ENCODE measurements at places on chromosomes 1 and 21.
A peak's percentile ranks its signal among the peaks of the same experiment; 100 is the strongest.

GRCh38 chr1:186511761-186512637 lies 51.1 kb upstream of the PDC start:
- DNase-seq, result no peak

- DNase-seq, result peak; percentile 96
Observed at GRCh38 chr1:21783679-21784603, 992 bp upstream of the USP48 start.

DNA sequence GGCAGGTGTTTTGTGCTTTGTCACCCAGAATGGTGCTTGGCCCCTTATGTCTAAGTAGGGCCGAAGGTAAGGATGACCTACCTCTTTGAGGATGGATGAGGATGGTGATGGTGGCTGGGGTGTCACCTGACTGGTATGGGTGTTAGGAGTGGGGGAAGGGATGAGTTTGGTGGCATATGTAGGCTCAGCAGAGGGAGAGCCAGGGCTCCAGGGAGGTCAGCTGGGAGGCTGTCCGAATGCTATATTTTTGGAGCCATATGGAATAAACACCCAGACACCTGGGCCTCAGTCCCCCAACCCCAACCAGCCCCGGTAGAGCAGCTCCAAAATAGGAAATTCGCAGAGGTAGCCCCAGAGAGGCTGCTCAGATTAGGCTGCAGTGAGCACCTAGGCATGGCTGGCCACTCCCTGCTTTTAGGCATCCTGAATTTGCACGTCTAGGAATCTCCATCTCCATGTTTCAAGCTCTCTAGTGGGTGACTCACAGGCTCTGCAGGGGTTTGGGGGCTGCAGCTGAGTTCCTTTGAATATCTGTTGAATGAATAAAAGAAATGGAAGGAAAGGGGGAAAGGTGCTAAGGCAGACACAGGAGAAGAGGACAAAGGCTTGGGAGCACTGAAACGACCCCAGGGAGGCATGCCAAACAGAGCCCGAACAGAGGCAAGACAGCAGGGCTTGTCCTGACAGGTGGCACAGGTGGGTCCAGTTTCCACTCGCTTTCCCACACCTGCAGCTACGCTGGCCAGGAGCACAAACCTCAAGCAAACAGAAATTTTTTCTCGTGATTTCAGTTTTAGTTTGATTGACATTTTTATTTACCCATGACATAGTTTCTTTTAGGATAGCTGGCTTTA lies 135.3 kb upstream of the EDN2 start:
- DNase-seq, result no peak

DNA sequence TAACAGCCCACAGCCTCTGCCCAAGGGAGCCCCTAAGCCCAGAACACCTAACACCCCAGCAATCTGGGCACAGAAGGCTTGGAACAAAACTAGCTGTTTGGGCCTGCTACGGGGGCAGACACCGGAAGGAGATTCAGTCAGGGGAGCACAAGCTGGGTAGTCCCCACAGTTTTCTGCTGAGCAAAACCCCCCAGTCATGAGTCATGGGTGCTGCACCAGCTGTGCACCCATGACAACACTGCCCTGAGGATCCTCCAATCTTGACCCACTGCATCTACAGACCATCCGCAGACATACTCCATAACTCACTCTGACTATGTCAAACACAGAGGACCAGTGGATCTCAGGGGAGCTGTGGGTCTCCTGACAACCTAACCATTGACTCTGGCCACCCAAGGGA lies 105.1 kb downstream of the LRIG2 start:
- DNase-seq, result no peak

DNA sequence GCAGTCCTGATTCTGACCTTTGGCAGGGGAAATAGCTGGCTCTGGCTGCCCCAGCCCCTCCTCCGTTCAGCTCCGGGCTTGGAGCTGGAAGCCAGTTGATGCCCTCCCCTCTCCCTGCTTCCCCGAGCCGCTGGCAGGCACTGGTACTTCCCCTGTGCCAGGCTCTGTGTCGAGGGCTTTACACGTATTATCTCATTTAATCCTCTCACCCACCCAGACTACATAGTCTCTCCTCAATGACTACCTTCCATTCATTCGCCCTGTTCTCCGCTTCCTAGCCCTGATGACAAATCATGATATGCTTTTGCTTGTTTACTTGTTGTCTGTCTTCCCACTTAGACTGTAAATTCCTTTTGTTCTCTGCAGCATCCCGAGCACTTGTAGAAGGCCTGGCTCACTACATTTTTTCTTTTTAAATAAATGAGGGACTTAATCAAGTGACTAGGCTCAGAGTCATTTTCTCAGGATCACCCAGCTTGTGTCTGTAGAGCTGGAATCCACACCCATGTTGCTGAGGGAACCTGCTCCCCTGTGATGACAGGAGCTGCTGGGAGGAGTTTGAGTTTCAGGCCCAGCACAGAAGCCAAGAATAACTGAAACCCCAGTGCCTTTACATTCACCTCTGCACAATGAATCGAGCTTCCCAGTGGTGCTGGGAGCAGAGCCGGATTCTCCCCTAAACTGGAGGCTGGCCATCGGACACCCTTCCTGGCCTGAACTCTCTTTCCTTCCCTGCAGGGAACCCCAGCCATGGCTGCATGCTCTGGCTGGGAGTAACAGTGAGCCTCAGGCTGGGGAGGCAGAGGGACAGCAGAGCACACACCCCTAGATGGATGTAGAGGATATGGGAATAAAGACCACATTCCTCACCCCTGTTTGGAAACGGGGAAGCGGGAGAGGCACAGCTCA lies 58.3 kb downstream of the UBIAD1 start:
- DNase-seq, result no peak

DNA sequence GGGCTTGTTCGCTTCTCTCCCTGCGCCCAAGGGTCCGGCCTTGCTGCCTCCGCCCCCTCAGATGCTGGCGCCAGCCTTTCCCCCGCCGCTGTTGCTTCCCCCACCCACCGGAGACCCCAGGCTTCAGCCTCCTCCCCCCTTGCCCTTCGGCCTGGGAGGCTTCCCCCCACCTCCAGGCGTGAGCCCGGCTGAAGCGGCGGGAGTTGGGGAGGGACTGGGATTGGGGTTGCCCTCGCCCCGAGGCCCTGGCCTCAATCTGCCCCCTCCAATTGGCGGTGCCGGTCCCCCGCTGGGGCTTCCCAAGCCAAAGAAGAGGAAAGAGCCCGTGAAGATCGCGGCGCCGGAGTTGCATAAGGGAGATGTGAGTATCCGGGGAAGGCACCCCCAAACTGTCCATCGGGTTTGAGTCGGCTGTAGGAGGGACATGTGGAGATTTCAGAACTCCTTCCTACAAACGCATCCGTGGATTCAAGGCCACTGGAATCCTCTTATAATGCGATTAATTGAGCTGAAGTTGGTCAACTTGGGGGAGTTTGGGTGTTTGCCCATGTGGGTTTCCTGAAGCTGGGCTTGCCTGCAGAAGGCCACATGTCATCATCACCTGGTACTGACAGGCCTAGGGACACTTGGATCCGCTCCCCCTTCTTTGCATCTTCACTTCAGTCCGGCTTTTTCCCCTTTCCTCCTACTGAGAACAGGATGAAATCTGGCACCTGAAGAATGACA lies 707 bp downstream of the PRCC start:
- no peak for DNase-seq

GRCh38 chr1:17315542-17316130 lies 7.6 kb downstream of the PADI4 start:
- no peak for DNase-seq

GRCh38 chr1:161139766-161140165 lies 7.3 kb upstream of the DEDD start:
- DNase-seq, result no peak

- DNase-seq, result no peak
Observed at GRCh38 chr1:45493116-45493697, 2.2 kb upstream of the TESK2 start.

- no peak for DNase-seq
Observed at GRCh38 chr1:101451888-101452287, 215.1 kb downstream of the S1PR1 start.

GRCh38 chr1:36560177-36560576 lies 77.5 kb upstream of the CSF3R start:
- DNase-seq, result no peak

DNA sequence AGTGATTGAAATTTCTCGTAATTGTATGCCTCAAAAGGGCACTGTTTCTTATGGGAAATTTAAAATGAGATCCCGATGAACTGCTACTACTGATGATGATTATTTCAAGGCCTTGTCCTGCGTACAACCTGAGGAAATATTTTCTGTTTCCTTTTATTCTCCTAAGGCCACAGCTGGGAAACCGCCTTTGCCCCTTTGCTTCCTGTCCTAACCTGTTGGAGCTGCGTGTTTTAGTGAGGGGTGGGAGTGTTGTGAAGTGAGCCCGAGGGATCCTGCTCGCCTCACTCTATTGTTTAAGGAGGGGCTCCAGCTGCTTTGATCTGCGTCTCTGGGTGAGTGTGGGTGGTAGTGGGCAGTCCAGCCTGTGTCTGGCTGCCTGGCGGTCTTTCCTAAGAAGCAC lies 14.4 kb downstream of the LAMC2 start:
- DNase-seq, result no peak

- DNase-seq, result no peak
Observed at GRCh38 chr1:24275510-24275909, 43.6 kb upstream of the GRHL3 start.

- DNase-seq, result no peak
Observed at GRCh38 chr1:162901243-162901642, 40.3 kb upstream of the CCDC190 start.

GRCh38 chr1:99766378-99766800 lies at the start of gene FRRS1:
Gene FRRS1, minus strand, starts transcription at chr1:99766635. Its CDS starts 17,867 bp downstream, at chr1:99748768.
- DNase-seq, result peak; percentile 69

DNA sequence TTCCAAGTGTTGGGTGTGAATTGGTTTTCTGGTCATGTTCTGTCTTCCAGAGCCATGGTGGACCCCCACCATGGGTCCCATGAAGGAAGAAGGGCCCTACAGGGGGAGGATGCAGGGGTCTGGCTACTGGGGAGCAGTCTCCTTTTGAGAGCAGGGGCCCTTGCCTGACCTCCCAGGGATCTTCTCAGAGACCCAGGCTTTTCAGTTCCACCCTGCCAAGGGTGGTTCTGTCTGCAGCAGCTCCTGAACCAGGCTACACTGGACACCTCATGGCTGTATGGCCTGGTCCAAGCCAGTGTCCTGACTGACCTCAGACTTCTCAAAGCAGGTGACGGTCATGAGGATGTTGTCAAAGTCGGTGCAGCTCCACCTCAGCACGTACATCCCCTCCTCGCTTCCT lies 109.0 kb downstream of the JAK1 start:
- DNase-seq, result no peak

DNA sequence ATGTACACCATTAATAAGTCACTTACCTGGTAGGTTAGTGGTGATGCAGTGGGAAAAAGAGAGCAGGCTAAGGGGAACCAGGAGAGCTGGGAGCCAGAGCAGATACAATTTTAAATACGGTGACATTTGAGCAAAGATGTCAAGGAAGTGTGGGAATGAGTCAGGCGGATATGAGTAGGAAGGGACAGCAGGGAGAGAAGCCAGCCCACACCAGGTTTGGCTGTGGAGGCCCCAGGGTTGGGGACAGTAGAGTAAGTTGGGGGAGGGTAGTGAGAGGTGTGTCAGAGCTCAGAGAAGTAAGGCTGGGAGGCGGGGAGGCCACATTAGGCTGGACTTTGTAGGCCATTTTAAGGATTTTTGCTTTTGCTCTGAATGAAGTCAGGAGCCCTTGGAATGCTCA lies 482.0 kb downstream of the DISC1 start:
- peak; percentile 43 for DNase-seq

DNA sequence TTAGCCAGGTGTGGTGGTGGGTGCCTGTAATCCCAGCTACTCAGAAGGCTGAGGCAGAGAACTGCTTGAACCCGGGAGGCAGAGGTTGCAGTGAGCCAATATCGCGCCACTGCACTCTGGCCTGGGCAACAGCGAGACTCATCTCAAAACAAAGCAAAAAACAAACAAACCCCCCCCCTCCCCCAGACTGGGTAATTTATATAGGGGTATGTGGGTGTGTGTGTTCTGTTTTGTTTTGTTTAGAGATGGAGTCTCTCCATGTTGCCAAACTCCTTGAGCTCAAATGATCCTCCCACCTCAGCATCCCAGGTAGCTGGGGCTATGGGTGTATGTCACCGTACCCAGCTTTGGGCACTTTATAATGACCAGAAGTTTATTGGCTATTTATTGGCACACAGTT lies 73.6 kb downstream of the SLC27A3 start:
- no peak for DNase-seq

DNA sequence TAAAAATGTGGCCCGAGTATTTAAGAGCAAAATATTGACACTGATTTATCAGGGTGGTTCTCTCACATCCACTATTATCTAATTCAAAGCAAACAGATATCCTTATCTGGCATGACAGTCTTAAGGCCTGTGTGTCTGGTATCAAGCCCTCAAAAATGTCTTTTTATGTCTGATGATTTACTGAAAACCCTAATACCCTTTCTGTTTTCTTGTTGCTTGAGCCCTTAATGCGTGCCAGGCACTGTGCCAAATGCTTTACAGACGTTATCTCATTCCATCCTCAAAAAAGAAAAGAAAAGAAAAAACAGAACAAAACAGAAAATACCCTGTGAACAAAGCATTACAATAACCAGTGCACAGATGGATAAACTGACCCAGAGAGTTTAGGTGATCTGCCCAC lies 5.7 kb downstream of the DUSP23 start:
- no peak for DNase-seq

DNA sequence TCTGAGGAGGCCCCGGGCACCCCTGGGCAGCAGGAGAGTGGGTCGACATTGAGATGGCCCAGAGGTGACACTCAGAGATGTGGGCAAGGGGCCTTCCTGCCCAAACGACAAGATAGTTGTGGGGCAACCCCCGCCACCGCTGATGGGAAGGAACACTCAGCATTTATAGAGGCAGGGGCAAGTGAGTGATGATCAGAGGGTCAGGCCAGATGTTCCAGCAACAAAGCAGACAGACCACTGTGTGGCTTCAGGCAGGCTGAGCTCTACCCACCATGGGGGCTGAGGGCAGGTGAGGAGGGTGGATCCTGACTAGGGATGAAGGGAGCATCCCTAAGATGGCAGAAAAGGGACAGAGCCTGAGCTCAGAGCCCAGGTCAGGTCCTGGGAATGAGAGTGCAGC lies 362.7 kb downstream of the PTPRU start:
- DNase-seq, result no peak

DNA sequence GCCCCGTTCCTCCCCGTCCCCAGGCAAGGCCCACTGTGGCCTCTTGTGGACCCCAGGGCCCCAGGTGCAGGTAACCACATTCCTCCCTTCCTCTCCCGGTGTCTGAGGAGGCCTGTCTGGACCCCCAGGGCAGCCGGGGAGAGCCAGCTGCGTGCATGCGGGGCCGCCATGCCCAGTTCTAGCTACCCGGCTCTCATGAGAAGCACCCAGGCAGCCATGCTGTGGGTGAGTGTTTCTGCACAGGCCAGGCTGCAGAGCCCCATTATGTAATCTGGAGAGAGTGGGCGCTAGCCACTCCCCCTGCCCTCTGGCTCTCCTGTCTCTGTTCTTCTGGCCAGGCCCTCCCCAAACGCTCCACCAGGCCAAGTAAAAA lies 18.4 kb upstream of the PLEKHG5 start:
- DNase-seq, result no peak

Measured in RCC 7860 (cell line).